Suppressor macrophage treated with lipopolysaccharide for 4 hours (primary cell): ENCODE measurements at places on chromosomes 5 and 9.
A peak's percentile ranks its signal among the peaks of the same experiment; 100 is the strongest.

GRCh38 chr9:113997610-113998009 lies 80.5 kb downstream of the AMBP start:
- DNase-seq = no peak

GRCh38 chr5:107893642-107894041 lies 222.9 kb upstream of the EFNA5 start:
- peak; percentile 85 for DNase-seq

DNA sequence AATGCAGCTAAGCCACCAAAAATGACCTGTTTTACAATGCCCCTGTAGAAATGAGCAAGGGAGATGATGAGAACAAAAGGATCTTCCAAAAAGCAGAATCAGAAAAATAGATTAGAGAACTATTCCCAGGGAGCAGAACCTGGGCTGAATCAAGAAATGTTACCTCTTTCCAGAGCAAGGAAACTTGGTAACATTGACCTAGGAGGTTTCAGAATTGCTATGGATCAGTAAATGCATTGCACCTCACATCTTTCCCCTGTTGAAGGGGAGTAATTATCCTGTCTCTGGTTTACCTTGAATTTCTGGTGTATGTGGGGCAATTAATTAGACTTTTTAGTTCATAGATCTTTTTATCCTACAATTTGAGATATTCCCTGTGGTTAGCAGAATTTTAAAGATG lies 151.2 kb upstream of the RAI14 start:
- DNase-seq = no peak

GRCh38 chr9:121902461-121903135 lies 190.5 kb downstream of the TTLL11 start:
- DNase-seq = no peak

- no peak for DNase-seq
These were observed 17.4 kb upstream of the ENTREP1 start for GRCh38 chr9:69307446-69308205.

GRCh38 chr5:134451936-134452505 lies 40.3 kb upstream of the CDKN2AIPNL start:
- no peak for DNase-seq

- DNase-seq = no peak
These were observed 318.5 kb downstream of the CDK5RAP2 start for GRCh38 chr9:120261419-120261818.

- DNase-seq = no peak
These were observed 146.1 kb upstream of the ZNF462 start for GRCh38 chr9:106716820-106717219.

DNA sequence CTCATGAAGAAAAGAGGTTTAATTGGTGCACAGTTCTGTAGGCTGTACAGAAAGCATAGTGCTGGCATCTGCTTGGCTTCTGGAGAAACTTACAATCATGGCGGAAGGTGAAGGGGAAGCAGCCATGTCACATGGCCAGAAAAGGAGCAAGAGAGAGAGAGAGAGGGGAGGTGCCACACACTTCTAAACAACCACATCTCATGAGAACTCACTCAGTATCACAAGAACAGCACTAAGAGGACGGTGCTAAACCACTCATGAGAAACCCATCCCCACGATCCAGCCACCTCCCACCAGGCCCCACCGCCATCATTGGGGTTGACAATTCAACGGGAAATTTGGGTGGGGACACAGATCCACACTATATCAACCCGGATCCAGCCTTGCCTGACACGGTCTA lies 28.8 kb upstream of the IER5L start:
- no peak for DNase-seq

DNA sequence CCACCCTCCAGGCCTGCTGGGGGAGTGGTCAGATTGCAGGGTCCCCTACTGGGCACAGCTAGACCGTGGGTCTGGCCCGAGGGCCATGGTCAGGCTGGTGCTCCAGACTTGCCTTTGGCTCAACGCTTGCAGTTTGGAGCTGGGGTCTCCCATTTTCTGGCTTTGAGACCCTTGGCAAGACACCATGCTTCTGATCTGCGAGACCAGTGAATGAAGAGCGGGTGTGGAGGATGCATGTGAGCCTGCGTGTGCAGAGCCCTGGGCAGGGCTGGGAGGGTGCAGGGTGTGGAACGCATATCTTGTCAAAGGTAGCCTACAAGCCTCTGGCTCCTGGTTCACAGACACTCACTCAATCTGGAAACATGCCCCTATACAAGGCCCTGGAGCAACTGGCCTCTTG lies 6.1 kb upstream of the MRNIP start:
- no peak for DNase-seq

DNA sequence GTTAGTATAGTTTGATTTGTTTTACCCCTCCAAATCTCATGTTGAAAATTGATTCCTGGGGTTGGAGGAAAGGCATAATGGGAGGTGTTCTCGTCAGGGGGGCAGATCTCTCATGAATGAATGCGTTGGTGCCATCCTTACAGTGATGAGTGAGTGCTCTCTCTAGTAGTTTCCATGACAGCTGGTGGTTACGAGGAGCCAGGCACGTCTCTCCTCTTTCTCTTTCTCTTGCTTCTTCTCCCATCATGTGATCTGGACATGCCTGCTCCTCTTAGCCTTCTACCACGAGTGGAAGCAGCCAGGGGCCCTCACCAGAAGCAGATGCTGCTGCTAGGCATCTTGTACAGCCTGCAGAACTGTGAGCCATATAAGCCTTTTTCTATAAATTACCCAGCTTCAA lies 454.1 kb downstream of the EFNA5 start:
- DNase-seq = no peak

- DNase-seq = no peak
These were observed 101.6 kb downstream of the TENT4A start for GRCh38 chr5:6814816-6815215.

DNA sequence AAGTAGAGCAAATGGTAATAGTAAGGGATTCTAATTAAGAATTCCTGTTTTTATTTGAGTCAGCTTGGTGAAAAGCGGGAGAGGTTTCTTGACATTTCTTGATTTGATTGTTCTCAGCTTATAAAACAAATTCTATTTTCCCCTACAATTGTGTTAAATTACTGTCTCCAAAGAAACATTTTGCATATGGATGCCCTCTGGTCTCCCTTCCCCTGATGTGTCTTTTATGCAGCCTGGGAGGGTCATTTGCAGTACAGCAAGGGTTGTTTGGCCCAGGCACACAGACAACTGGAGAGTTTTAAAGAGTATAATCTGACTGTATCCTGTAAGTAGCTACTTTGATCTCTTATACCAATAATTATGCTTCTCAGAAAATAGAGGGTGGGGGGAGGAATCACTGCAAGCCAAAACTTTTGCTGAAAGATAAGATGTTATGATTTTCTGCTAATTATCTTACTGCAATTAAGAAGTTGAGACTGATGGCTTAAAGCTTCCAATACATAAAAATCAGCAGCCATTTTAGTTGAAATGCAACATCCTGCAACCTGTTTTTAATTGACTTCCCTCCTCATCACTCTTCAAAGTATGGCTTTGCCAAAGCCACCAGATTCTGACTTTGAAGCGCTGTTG lies 204.1 kb upstream of the SEMA6A start:
- DNase-seq = no peak

DNA sequence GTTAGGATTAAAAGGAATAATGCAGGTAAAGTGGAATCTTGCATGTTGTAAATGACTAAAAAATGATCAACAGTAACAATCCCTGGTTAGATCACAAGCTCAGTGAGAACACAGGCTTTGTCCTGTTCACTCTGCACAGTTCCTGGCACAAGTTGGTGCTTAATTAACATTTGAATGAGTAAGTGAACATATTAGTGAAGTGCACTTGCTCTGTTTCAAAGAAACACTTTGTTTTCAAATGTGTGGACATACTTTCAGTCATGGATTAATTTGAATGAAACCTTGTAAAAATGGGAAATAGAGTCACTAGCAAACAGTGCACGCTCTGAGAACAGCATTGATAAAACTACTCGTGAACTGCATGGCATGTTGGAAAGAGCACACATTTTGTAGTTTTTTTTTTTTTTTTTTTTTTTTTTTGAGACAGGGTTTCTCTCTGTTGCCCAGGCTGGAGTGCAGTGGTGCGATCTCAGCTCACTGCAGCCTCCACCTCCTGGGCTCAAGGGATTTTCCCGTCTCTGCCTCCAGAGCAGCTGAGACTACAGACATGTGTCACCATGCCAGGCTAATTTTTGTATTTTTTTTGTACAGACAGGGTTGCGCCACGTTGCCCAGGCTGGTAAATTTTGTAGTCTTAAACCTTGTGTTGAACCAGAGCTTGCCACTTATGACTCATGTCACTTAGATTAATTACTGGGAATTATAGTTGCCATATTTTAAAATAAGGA lies 159.9 kb downstream of the LURAP1L start:
- DNase-seq = no peak

DNA sequence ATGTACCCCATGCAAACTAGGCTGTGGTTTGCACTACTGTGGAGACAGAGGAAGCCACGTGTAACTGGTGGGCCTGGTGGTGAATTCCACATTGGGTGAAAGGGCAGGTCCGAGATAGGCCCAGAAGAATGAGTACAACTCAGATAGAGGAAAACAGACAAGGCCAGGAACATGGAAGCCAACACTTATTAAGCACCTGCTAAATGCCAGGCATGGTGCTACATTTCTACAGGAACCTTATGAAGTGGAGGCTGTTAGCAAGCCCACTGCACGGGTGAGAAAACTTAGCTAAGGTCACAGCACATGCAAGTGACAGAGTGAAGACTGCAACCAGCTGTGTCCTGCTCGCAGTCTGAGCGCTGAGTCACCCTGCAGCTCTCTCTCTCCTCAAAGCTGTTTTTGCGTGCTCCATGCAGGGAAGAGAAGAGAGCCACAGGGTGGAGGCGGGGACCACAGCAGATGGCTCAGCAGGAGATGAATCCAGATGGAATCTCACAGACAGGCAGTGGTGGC lies 65.5 kb upstream of the SPTLC1 start:
- DNase-seq = peak; percentile 54

- no peak for DNase-seq
These were observed 102.1 kb downstream of the TMEM174 start for GRCh38 chr5:73274881-73275663.

DNA sequence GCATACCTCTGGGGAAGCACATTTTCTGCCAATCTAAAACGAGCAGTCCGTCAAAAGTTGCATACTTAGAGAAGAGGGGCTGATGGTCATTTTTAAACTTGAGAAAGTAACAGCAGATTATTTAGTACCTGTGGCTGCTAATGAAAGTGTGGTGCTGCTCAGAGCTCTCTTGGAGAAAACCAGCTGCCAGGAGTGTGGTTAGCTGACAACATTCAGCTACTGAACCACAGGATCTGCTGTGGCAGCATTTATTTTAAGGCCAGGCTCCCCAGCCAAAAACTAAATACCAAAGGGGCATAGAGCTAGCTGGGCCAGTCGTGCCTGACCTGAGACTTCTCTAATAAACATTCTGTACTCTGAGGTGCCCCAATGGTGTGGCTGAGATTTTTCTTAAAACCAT lies 203.6 kb downstream of the EDIL3 start:
- no peak for DNase-seq

GRCh38 chr9:124218438-124218982 lies 39.2 kb upstream of the NEK6 start:
- DNase-seq = peak; percentile 95

DNA sequence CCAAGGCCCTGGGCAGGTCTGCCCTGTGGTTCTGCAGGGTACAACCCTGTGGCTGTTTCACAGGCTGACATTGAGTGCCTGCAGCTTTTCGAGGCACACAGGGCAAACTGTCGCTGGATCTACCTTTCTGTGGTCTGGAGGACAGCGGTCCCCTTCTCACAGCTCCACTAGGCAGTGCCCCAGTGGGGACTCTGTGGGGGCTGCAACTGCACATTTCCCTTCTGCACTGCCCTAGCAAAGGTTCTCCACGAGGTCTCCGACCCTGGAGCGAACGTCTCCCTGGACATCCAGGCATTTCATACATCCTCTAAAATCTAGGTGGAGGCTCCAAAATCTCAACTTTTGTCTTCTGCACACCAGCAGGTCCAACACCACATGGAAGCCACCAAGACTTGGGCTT lies 1645.2 kb upstream of the CDH6 start:
- DNase-seq = no peak

- no peak for DNase-seq
These were observed 128.7 kb downstream of the PAX5 start for GRCh38 chr9:36905101-36906066.

DNA sequence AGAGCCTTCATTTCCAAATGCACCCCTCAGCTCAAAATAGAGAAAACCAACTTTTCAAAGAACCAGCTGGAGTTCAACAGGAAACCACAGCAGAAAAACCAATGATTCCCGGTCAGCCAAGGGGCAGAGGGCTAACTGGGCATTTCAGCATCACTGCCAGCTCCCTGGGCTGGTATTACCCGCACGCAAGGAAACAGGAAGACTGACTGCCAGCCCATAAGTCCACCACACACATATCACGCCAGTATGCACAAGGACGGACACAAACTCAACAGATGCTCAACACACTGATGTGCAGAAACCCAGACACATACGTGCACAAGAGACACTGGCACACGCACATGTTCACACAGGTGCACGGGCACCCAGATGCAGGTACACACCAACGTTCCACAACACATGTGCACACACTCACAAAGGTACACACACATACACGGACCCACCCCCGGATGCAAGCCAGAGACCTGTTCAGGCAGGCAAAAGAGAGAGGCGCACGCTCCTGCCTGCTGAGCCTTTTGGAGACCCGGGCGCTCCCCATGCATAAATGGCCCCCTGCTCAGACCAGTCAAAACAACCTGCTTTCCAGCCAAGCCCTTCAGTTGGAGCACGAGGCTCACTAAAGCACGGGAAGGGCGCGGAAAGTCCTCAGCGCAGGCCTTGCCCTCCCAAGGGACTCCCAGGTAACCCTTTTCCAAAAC lies 2.1 kb downstream of the ADAMTS2 start:
- DNase-seq = no peak

GRCh38 chr9:112884101-112884500 lies 6.6 kb downstream of the SLC46A2 start:
- DNase-seq = no peak

- no peak for DNase-seq
These were observed 256.3 kb downstream of the KIAA0825 start for GRCh38 chr5:94361832-94362796.

DNA sequence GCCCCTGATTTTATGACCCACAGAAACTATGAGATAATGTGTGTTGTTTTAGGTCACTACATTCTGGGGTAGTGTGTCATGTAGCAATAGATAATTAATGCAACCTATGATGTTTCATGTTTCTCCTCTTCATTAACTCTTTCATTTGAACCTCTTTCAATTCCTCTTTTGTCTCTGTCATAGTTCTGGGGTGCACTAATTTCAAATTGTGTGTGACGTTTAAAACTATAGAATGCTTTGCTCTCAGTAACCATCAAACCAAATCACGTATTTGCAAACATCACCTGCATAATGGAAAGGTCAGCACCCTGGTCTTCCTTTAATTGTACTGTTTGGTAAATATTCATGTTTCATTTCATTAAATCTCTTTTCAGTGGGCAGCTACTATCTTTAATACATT lies 621.6 kb downstream of the TLR4 start:
- no peak for DNase-seq
